Fibroblast of skin of right biceps (primary cell): ENCODE measurements at places on chromosomes 11 and 22.

DNA sequence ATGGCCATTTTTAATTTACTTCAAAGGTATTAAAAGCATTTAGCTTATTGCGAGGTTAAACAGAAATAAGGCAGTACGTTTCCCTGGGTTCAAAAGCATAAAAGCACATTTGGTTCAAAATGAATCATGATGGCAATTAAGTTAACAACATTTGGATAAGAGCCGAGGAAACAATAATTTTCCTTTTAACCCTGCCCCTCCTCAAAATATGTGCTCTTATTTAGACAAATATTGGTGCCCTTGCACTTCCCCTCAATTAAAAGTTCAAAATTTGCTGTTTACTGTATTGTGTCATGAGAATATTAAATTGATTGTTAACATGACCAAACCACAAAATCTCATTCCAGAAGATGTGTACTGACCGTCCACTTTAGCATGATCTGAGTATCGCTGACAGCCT is 48.7 kb downstream of the VSIG10L2 start:
- no peak for DNase-seq

DNA sequence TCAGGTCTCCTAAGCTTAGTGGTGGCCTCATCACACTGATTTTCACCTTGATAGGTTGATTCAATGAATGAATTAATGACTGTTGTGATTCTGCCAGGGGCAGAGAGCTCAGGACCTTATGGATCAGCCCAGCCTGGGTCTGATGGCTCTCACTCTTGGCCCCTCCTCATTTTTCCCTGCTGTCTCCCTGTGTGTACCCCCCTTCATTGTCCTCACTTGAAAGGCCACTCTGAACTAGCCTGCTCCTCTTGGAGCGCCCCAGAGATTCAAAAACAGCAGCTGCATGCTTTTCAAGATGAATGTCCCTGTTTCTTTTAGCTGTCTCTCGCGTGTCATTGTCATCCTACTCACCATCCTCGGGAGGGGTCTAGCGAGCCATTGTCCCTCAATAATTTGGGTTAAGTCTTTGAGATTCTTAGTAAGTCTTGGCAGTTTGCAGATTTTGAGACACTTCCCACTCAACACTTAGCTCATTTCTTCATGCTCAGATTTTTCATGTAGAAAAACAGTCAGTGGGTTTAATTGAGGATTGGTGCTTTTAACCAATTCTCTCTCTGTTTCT is 42.5 kb upstream of the MICAL2 start:
- DNase-seq = no peak

DNA sequence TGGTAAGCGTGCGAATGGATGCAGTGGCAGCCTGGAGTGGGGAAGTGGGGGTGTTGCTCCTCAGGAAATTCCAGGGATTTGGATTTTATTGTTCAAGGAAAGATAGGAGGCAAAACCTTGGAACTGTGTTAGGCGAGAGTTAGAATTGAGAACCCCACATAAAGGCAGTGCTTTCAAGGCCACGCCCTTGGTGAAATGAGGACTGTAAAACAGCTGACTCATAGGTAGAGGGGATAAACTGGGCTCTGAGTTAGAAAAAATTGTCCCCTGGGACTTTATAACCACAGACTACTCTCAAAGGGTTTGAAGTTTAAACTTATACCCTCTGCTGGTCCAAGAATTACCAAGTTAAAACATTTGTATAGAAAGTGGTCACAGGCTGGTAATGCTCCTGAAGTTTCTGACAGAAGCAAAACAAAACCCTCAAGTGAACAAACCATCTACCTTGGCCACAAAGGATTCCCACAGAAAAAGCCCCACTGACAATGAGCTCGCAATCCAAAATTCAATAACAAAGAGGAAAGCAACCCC is 250.3 kb upstream of the TBCEL start:
- DNase-seq = peak; percentile 15

DNA sequence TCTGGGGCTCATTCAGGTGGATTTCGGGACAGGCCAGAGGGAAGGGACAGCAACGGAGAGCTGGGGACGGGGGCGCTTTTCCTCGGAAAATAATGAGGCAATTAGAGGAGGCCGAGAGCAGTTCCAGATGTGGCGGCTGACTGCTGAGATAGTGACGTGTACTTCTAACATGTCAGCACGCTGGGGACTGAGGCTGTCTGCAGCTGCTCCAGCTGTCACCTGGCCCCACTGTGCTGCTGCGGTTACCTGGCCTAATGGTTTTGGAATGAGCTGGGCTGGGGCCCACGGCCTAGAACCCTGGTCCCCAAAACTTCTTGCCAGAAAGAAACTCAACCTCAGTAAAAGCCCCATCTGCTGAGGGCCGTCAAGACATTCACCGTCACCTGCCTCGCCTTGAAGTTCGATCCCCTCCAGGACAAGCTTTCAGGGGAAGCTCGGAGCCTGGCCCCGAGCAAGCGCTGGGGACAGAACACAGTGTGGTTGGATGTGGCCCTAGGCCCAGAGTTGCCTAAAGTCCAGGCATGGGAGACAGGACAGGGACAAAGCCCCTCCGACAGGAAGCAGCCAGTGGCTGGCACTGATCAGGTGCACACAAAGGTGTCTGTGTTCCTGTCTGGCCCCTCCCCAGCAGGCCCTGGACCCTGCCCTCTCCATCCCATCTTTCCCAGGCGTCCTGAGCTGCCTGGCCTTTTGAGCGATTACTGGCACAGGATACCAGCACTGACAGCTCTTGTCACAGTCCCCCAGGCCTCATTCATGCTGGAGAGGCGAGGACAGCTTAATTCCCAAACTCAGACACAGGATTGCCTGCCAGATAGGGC is 22.1 kb downstream of the RPUSD4 start:
- DNase-seq = no peak

GRCh38 chr22:49081261-49081666 is 746.4 kb downstream of the BRD1 start:
- no peak for DNase-seq
